ENCODE measurements at places on chromosomes 7 and 10.

DNA sequence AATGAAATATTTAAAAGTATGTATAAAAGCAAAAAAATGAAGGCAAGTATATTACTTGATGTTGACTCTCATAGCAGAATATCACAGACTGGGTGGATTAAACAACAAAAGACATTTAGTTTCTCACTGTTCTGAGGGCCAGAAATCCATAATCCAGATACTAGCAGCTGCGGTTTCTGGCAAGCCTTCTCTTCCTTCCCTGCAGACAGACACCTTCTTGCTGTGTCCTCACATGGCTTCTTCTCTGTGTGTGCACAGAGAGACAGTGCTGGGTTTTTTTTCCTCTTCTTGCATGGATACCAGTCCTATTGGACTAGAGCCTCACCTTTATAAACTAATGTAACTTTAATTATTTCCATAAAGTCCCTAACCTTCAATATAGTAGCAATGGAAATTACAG is 127.9 kb upstream of the AKR1E2 start:
- DNase-seq: no peak

DNA sequence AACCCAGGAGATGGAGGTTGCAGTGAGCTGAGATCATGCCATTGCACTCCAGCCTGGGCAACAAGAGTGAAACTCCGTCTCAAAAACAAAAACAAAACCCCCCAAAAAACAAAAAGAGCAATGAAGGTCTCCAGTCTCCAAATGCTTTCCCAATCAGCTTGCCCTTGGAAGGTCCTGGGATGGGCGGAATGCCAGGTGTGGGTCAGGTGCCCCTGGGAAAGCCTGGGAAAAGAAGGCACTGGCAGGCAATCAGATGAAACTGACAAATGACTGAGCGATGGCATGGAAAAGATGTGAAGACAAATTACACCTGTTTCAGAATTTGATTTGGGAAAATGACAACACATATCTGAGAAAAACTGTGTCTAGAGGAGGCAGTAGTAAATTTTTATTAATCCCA is 210.4 kb upstream of the IMMP2L start:
- no peak for DNase-seq

- no peak for DNase-seq
Observed at GRCh38 chr7:123220396-123220795, 20.6 kb upstream of the SLC13A1 start.

DNA sequence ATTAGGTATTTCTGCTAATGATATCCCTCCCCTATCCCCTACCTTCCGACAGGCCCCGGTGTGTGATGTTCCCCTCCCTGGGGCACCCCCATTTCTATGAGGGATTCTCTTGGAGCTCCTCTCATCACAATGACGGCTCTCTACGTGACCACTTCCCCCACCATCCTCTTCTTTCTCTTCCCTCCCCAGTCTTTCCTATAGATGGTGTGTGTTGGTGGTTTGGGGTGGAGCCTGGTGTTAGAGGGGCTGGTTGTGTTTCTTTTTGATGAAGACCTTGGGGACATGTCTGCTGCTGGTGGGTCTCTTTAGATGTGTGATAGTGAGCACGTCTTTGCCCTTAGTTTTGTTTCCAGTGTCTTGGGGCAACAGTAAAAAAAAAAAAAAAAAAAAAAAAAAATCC is 28.6 kb downstream of the RPS24 start:
- no peak for DNase-seq

DNA sequence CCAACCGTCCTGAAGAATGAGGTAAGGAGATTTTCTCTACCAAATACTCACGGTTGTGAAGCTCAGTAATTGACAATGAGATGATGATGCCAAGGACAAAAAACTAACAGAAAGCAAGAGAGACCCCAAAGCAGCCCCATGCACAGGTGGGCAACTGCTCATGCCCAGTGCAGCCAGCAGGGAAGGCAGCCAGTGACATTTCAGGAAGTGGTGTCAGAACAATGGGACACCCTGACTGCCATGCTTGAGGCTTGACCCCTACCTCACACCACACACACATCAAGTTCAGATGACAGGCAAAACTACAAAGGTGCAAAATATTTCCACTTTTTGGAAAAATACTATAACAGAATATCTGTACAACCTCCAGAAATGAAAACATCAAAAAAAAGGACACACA is 66.9 kb downstream of the CFAP46 start:
- DNase-seq: peak; percentile 39

Measured in mesenteric fat pad (tissue), 1 donor.